Lung microvascular endothelial cell (primary cell): ENCODE measurements at places on chromosomes 11 and 22. TPM values are rescaled to one million over a fixed set of nuclear protein-coding genes. Genes with fewer than 3 reads are reported as not detected.
A peak's percentile ranks its signal among the peaks of the same experiment; 100 is the strongest.

DNA sequence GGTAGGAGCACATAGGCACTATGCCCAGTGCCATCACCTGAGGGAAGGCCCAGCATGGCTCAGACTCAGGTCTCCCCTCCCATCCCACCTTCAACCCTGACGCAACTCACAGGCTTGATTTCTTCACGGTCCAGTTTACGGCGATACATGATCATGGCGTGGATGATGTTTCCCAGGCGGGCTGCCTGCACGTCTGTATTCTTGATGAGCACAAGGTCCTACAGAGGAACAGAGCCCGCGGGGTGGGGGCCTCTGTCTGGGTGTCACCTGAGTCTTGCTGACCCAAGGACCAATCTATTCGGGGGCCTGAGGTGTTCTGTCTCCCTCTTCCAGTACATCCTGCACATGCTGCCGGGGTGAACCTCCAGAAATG is 3.9 kb downstream of the CPT1B start:
- no peak for DNase-seq

The MFRP gene
- total RNA-seq = under 0.01 TPM in 1 of 2 replicates, not detected in the other

The HTR3B gene
- not detected in 2 replicates for total RNA-seq

DNA sequence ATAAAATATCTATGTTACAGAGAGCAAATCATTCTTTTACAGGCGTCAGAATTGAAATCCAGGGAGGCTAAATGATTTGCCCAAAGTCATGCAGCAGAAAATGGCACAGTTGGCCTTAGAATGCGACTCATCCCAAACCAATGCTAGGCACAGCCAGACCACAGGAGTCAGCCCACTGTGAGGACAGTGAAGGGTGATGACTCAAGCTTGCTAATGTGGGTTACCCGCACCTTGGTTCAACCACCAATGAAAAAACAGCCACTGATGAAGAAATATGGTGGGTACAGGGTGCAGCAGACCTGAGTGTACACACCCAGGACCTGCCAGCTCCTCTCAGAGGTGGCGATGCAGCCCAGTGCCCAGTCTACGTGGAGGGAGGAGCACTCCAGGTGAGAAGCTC is 89.7 kb downstream of the ZC3H12C start:
- no peak for DNase-seq

DNA sequence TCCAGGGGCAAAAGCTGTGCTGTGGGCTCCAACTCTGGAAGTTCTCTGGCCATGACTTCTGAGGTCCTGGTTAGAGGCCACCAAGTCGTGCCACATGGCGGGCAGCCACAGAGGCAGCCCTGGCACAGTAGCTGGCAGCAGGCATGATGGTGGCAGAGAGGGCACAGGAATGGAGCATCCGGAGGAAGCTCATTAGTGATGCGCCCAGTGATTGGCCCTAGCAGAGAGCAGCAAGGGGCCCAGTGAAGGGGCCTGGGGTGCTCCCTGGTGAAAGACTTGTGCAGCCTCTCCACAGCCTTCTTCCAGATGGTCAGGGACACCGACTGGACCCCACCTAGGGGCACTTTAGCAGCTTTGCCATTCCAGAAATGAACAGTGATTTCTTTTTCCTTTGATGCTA is 7.0 kb downstream of the C11orf16 start:
- no peak for DNase-seq

GRCh38 chr11:84887055-84887629 is 740.0 kb downstream of the DLG2 start:
- no peak for DNase-seq

The CHRNA10 gene
- 0.22 and 0.60 TPM in 2 replicates for total RNA-seq

- no peak for DNase-seq
Observed at GRCh38 chr11:69563946-69564775, 76.8 kb upstream of the CCND1 start.

- peak; percentile 9 for DNase-seq
Observed at GRCh38 chr22:23692598-23693291, 1.9 kb downstream of the RGL4 start.

DNA sequence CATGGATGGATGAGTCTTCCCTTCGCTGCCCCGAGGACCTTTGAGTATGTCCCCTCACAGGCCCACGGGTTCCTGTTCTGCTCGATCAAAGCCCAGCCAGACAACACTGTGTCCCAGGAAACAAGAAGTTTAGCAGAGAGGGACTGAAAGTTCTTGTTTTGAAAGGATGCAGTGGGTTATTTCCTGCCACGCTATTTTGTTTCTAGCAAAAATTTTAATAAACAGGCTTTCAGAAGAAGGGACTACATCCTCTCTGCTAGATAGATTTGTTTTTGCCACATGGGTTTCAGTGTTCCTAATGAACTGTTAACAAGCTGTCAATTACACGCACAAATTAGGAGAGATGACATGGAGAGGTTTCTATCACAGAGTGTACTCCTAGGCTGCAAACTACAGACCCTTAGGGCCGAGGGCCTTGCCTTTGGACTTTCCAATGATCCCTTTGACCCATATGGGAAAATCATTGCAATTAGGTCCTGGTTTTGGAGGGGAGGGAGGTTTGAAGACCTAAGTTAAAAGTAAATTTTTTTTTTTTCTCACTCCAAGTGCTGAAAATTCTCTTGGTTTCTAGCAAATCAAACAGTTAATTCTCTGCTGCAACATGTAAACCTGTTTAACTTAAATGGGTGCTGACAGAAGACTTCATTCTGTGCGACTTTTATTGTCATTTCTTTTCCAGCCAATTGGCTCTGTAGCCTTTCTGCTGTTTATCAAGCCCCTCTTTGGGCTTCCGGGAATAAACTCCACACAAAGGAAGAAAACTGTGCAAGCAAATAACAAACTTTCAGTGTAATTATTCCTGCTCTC is 81.4 kb downstream of the RCN1 start:
- DNase-seq = no peak

DNA sequence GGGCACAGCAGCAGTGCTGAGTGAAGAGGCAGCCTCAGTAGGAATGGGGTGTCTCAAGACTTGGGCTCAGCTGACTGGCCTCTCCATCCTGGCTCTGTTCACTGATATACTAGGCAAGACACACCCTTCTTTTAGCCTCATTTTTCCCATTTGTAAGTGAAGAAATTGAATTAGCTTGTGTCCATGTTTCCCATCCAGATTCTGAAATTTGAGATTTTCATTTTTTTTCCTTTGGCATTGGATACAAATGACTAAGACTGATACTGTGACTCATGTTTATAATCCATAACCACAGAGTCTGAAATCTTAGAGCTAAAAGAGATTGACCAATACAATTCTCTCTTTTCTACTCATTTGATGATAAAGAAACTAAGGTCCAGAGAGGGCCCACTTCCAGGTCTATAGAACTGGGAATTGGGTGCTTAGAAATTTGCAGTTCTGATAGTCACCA is 110.9 kb downstream of the KCNC1 start:
- DNase-seq = no peak
